Bronchial epithelial cell (primary cell): ENCODE measurements at places on chromosomes 13 and 19. TPM values are rescaled to one million over a fixed set of nuclear protein-coding genes. Genes with fewer than 3 reads are reported as not detected.
A peak's percentile ranks its signal among the peaks of the same experiment; 100 is the strongest.

GRCh38 chr13:23570099-23570920 lies at the start of gene TNFRSF19:
TSS of gene TNFRSF19 (plus strand) at chr13:23570412. CDS start at chr13:23590184, 19,772 bp downstream.
- DNase-seq = peak; percentile 41

DNA sequence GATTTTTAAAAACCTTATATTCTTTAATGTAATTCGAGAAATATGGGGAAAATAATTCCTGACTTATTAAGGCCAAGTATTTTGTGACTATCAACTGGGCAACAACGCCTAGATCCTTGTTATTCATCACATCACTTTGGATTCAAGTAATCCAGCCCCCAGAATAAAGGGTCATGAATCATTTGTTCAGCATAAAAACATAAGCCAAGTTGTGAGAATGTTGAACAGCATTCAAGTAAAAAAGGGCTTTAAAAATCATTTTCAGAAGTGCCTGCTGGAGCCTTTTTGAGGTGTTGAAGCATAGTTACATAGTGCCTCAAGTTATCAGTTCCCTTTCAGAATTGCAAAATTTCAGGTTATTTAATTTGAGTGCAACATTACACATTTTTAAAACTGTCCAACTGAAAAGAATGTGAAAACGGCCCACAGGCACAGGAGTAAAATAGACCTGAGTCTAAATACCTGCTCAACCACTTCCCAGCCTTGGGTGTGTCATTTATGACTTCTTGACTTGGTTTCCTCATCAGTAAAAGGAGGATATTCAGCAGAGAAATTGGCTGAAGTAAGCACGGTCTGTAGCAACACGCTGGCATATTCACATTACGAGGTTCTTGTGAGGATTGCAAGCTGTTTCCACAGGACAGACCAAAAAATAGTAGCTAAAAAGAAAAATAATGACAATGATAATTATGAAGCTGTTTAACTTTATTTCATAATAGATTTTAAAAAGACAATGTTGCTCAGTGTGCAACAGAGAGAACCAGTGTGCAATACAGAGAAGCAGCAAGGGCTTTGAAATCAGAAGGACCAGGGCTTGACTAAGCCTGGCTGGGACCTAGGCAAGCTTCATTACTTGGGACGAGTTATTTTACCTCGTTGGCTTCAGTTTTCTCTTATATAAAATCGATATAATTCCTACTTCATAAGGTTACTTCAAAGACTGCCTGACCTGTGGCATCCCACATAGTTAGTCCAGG lies 56.6 kb downstream of the MBNL2 start:
- peak; percentile 78 for DNase-seq

DNA sequence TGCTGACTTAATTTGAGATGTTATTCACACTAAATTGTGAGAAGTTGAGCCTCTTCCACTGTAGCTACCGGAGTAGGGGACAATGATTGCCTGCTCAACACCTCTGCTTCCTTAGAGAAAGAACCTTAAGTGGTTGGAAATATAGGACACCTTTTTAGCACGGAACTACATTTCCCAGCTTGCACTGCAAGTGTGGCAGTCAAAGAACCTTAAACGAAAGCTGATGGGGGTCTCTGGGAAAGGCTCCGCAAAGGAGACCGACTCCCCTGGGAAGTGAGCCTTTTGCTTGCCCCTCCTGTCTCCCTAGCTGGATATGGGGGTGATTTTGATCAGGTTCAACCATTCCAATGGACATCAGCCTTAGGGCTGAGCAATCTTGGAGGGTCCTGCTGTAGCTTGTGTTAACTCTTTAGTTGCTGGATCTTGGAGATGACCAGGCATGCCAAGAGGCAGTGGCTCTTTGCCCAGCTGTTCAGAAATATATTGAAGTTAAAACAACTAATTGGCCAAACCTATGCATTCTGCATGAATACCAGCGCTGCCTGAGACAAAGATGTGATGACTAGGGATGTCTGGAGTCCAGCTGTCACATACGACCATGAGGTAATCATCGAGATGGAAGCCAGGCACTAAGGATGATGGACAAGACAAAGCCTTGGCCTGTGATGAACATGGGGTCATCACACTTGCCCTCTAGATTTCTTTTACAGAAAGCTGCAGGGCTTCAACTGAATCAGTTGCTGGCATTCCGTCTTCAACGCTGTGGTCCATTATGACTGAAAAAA lies 286.5 kb downstream of the FOXO1 start:
- DNase-seq = no peak

DNA sequence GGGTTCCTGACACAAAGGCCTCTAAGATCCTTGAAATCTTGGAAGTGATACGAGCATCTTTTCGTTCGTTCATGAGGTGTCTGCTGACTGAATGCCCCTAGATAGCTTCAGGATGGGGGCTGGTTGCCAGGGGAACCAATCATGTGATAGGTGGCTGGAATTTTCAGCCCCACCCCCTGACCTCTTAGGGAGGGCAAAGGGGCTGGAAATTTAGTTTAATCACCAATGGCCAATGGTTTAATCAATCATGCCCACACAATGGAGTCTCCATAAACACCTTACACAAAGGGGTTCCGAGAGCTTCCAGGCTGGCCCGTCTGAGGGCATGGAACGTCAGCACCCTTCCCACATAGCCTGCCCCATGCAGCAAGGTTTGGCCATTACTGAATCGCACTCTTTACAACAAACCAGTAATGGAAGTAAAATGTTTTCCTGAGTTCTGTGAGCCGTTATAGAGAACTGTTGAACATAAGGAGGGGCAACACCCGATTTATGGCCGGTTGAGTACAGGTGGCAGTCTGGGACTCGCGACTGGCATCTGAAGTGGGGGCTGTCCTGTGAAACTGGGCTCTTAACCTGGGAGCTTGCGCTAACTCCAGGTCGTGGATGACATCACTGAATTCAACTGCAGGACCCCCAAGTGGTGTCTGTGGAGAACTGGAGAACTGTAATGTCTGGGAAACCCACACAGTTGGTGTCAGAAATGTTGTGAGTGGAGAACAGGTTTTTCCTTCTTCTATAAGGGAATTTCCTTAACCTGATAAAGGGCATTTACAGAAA lies 25.6 kb downstream of the MLLT1 start:
- no peak for DNase-seq

DNA sequence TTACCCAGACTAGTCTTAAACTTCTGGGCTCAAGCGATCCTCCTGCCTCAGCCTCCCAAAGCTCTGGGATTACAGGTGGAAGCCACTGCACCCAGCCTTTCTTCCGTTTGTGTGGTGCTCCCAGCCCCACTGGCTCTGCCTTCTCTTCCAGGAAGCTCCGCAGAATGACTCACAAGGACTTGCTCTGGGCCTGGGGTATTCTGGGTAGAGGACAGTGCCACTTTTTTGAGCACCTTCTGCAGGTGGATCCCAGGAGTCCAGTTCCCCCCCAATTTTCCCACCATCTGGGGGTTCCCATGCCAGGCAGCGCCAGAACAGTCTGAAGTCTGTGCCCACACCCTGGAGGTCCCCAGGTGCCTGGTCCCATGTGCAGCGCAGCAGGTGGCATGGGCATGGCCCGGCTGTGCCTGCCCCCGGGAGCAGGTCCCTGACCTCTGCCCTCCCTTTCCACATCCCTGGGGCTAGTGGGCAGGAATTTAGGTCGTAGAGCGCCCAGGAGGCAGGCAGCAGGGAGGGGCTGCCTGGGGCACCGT lies 1.6 kb downstream of the REEP6 start:
- DNase-seq = no peak

DNA sequence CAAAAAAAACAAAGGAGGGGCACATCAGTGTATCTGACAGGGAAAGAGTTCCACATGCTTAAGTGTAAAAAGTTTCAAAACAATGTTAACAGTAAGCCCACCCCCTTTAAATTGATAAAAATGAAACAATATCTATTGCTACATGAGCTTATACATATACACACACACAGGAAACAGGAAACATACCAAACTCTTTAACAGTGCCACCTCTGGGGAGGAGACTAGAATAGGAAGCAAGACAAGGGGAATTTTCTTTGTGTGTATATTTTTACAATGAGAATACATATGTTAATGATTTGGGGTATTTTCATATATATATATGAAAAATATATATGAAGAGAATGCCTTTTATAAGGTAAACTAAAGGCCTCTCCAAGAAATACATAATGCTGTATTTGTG lies 44.7 kb downstream of the TPT1 start:
- DNase-seq = no peak

- no peak for DNase-seq
These were observed 5.1 kb downstream of the ZSWIM9 start for GRCh38 chr19:48175578-48175977.

DNA sequence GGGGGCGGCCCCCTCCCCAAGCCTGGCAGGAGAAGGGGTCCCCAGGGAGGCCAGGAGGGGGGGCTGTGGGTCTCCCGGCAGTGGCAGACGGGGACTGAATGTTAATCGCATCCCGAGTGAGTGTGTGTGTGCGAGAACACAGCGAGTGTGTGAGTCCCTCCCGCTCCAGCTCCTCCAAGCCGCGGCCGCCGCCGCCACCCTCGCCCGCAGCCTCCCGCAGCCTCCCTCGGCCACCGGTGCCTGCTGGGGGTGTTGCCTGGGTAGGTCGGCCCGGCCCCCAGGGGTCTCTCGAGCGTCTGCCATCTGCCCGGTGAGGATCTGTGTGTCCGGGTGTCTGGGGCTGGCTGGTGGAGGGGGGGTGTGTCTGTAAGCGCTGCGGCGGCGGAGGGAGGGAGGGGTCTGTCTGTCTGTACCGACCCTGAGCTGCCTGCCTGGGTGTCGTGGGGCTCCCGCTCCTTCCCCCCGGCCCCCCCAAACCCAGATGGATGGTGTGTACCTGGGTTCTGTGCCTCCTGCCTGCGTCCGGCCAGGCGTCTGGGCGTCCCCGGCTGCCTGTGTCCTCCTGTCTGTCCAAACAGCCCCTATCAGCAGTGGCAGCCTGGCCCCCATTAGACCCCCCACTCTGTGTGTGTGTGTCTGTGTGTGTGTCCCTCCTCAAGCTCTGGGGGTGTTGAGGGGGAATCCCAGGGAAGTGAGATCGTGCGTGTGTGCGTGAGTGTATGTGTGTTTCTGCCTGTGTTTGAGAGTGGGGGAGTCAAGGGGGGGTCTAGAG lies at the start of gene GRIN2D:
GRIN2D (plus strand) TSS at position 110 of the 772 bp plus-strand sequence. CDS start 4,725 bp downstream, outside the sequence.
- no peak for DNase-seq

- peak; percentile 63 for DNase-seq
These were observed 54.8 kb upstream of the HMGB1 start for GRCh38 chr13:30520571-30520970.

DNA sequence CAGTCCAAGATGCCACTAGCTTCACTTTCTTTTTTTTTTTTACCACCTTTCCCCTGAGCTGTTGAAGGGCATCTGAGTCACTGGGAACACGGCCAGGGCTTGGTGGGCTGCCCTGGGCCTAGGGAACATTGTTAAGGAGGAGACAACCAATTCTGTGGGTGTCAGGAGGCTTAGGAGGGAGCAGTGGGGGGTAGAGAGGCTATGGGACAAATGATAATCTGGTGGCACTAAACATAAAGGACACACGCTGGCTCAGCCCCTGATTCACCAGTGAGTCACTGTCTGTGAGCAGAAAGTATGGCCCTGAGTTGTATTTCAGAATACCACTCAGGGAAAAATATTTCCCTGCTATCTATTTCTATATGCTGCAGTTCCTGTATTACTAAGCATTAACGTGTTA lies 207.8 kb downstream of the DCLK1 start:
- peak; percentile 75 for DNase-seq

- no peak for DNase-seq
These were observed 559 bp upstream of the RPL21 start for GRCh38 chr13:27250833-27251165.

DNA sequence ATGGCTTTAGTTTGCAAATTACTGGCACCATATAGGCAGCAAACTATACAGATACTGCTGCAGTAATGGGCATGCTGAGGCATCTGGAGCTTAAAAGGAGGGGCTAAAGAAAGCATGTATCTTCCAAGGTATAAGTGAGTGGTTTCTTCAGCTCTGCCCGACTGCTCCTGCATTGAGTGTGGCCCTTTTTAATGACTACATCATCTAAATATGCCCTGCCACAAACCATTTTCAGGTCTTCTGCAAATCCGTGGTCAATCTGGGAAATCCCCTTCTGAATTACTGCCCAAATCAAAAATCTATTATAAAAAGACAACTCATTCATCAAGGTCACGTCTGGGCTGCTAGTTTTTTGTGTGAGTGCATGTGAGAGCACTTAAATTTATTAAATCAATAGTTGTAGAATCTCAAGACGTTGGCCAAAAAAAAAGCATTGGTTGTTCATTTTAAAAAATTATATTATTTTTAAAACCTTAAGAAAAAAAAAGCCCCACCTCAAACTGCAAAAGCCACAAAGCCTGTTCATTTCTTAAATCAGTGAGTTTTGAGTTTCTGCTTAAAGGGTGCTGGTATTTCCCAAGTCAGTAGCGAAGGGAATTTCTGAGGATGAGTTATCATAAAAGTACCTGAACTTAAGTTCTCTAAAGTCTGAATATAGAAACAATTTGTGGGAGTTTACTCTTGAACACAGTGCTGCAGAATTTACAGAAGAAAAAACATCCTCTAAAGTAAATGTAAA lies 16.3 kb downstream of the LCP1 start:
- no peak for DNase-seq

DNA sequence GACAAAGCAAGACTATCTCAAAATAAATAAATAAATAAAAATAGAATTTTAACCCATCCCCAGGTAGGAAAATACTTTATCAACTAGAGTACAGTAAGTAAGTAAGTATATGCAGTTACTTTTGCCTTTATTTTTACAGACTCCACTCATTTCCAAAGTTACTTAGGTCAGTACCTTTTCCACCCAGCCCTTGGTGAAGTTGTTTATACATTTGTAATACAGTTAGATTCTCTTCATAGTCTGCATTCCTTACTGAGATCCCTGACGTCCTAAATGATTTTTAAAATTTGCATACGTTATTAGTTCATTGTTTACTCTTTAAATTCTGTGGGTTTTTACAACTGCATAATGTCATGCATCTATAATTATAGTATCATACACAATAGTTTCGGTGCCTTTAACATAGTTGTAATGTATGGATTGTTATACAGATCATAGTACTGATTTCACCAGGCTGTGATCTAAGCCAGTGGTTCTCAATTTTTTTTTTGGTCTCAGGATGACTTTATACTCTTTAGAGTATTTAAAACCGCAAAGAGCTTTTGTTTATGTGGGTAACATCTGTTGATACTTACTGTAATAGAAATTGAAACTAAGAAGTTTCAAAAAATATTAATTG lies 10.4 kb downstream of the SETDB2 start:
- DNase-seq = no peak

DNA sequence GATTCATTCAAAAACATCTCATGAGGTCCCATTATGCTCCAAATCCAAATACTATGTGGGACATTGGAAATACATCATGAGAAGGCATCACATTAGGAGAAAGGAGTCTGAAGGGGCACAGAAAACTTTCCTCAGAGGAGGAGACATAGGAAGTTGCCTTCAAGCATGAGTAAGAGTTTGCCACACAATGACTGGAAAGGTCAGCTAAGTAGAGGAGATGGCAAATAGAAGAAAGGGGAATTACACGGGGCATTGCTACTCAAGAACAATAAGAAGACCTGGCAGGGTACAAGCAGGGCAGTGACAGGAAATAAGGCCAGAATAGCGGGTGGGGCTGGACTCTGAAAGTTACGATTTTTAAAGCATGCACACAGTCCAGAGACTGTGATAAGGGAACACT lies 231.6 kb downstream of the SPRY2 start:
- peak; percentile 20 for DNase-seq

- DNase-seq = no peak
These were observed 67.3 kb downstream of the KLF12 start for GRCh38 chr13:74066937-74067336.

- no peak for DNase-seq
These were observed 494.0 kb downstream of the UQCRFS1 start for GRCh38 chr19:28718909-28719308.

RGS9BP gene
- total RNA-seq = 0.79 and 0.90 TPM in 2 replicates

FCER2 gene
- not detected in 2 replicates for total RNA-seq

RNASEH2B gene
- 33.2 and 35.0 TPM in 2 replicates for total RNA-seq

SGCG gene
- total RNA-seq = 1.2 and 2.1 TPM in 2 replicates

GJA3 gene
- 0.26 and 1.5 TPM in 2 replicates for total RNA-seq

IFNL1 gene
- total RNA-seq = not detected in 2 replicates
